ENCODE measurements at places on chromosomes 5 and 9. TPM values are rescaled to one million over a fixed set of nuclear protein-coding genes. Genes with fewer than 3 reads are reported as not detected.

DNA sequence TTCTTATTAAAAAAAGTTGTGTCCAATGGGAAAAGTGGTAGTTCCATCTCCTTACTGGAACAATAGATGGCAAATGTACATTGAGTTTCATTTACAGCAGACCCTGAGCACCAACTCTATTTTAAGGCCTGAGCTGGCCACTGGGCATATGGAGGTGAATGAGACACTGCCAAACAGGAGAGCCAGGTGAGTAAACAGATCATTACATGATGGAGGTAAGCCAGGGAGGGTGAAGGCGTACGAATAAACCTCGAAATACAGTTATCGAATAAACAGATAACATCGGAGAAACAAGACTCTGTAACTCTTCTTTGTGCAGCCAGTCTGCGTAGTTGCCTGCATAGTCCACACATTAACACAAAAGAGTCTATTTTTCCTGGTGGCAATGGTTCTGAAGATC, 446.4 kb upstream of the KLF4 start:
- no peak for DNase-seq

GRCh38 chr5:127865273-127865672, 162.1 kb downstream of the CCDC192 start:
- no peak for DNase-seq

DNA sequence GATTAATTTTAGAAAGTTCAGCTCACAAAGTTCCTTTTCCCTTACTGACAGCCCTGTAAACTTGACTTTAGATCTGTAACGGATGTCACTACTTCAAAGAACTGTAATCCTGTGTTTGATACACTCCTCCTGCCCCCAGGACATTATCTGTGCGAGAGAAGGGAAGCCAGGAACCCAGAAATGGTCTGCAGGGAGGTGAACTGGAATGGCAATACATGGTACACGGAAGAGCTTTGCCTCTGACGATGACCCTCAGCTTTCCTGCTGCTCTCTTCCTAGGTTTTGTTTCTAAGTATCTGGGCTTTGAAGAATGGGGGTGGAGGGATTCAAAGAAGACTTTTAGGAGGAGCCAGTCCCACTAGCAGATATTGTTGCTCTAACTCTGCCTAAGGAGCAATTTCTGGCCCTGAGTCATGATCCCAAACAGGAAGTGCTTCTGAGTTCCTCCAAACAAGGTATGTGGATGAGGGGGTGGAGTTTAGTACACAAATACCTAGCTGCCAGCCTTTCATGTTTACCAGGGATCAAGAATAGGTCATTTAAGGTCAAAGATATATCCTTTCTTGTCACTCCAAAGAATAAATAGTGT, 43.4 kb upstream of the TMC1 start:
- peak; percentile 85 for DNase-seq

DNA sequence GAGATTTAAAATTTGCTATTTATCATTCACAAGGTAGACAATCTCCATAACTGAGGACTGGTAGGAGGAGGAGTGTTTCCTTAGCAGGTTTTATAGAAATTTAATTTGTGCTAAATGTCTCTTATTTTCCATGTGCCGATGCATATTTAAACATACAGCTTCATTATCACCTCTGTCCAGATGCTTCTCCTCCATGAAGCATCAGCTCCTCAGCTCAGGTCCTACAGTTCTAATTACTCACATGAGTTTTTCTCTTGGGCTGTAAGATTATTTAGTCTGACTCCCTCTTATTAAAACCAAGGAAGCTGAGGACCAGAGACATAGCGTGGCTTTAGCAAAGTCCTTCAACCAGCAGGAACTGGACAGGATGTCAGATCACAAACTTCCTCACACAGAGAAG, 300.2 kb upstream of the PANK3 start:
- no peak for DNase-seq

GRCh38 chr9:91059713-91060112, 258.1 kb downstream of the SYK start:
- no peak for DNase-seq

DNA sequence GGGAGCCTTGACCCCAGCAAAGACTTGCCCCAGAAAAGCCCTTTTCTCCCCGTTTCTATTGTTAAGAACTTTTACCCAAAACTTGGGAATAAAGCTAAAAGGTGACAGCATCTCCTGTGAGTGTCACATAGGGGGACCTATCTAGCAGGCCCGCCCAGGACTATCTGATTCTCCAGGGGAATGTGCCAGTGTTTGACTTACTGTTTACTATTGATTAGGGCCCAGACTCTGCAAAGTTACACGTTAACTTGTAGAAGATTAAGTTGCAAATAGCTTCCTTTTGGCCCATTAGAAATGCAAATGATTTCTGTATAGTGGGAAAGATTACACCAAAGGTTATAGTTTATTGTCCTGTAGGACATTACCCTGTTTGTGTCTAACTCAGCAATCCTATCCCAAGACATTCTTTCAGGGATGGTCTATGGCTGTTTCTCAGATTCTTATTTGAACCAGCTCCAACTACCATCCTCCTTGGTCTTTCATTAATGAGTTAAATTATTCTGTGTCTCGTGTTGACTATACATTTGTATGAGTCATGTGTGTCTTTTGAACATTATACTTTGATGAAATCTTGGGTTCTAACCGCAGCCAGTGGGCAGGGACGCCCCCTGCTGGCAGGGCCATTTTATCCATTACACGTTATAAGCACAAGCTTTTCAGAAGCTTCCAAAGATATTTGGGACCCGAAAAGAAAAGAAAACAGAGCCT, 60.7 kb downstream of the HRH2 start:
- peak; percentile 12 for DNase-seq

GRCh38 chr5:136309932-136310598, 55.3 kb downstream of the TRPC7 start:
- DNase-seq: no peak

GRCh38 chr9:127319366-127320114, 55.0 kb downstream of the GARNL3 start:
- no peak for DNase-seq

- DNase-seq: no peak
Measured at GRCh38 chr9:68720656-68721313, 15.7 kb downstream of the PIP5K1B start.

DNA sequence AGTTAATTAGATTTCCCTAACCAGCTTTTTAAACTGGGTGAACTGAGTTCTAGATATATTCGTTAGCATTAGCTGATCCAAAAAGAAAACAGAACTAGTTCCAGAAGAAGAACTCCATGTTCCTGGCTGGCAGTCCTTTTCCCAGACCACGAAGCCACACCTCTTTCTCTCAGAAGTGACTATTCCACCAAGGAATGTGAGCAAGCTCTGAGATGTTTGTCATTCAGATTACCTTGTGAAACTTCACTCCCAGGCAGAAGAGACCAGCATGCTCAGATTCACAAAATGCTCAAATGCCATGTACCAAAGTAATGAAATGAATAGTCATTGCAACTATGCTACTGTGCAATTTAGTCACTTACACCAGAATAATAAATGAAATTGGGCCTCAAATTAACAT, 4.4 kb upstream of the SSBP2 start:
- DNase-seq: peak; percentile 81

GRCh38 chr5:1501372-1502045, 22.3 kb downstream of the LPCAT1 start:
- DNase-seq: no peak

RNF183 gene
- total RNA-seq: not detected

NEUROG1 gene
- total RNA-seq: not detected

GPRIN1 gene
- total RNA-seq: 16.9 TPM

CNTFR gene
- total RNA-seq: not detected

ABCA1 gene
- 24.5 TPM for total RNA-seq

HAVCR1 gene
- total RNA-seq: not detected

TIMD4 gene
- not detected for total RNA-seq

ZFP2 gene
- 0.24 TPM for total RNA-seq

SLC6A3 gene
- not detected for total RNA-seq

OLFM1 gene
- 0.07 TPM for total RNA-seq

MEF2C gene
- total RNA-seq: 0.41 TPM

Measured in foreskin keratinocyte (primary cell).